ENCODE measurements at places on chromosomes 3 and 15.

DNA sequence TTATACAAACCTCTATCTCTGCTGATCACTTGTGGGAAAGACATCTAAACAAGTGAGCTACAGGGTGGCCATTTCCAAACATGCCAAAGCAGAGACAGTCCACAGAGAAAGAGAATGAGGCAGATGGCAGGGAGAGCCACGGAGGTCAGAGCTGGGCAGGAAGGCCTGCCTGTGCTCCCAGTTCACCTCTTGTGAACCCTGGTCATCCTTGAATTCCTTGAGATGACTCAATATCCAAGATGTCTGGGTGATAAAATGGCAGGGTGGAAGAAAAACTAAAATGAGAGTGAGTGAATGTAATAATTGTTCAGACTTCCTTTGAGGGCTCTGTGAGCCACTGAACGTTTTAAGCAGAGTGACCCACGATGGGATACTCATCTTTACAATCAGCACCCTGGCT, 104.8 kb downstream of the PLCH1 start:
- DNase-seq, result no peak

DNA sequence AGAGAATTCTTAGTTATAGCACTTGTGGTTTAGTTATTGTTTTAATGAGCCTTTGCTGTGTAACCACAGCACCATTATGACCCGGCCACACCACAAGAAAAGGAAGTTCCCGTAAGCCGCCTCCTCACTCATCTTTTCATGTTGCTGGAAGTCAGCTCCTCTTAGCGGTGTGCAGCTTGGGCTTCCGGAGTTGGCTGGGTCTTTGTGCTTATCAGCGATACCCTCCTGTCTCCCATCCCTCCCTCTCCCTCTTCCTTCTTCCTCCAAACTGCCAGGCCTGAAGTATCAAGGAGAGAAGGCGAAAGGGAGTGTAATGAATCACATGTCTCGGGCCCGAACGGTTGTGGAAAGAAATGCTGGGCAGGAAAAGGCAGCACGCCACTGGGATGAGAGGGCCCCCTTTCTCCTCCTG, 353.5 kb downstream of the MCTP2 start:
- DNase-seq, result peak; percentile 13

DNA sequence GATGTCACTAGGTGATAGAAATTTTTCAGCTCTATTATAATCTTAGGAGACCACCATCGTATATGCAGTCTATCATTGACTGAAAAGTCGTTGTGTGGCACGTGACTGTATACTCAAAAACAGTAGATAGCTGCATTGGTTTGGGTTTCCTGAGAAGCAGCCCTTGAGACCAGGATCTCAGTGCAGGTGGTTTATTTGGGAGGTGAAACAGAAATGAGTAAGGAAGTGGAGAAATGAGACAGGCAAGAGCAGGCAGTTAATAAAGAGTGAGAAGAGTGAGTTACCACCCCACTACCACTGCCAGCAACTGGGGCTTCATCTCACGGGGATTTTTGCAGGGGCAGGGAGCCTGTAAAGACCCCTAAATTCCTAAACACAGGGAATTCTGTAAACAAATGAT, 221.0 kb downstream of the SHQ1 start:
- no peak for DNase-seq

- DNase-seq, result no peak
These were observed 24.4 kb upstream of the CYP11A1 start for GRCh38 chr15:74391582-74392450.

- DNase-seq, result no peak
These were observed 97.1 kb upstream of the SPATA16 start for GRCh38 chr3:173238091-173238490.

- no peak for DNase-seq
These were observed 63.9 kb downstream of the MEX3B start for GRCh38 chr15:81981908-81982307.

DNA sequence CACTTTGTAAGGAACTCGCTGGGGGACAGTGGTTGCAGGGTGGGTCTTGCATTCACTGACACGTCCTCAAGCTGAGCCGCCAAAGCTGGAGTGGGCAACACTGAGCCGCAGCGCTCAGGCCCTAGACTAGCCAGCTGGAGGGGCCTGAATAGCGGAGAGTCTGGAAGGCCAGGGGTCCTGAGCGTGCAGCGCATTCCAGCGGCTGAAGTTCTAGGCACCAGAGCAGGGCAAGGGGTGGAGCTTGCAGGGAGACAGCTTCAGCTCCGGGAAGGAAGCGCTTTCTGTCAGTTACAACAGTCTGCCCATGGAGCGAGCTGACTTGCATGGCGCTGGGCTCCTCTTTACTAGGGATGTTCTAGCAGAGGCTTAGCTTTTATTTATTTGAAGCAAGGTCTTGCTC, 2.7 kb downstream of the MAP6D1 start:
- no peak for DNase-seq

- no peak for DNase-seq
These were observed 40.6 kb downstream of the DPP8 start for GRCh38 chr15:65476903-65477302.

DNA sequence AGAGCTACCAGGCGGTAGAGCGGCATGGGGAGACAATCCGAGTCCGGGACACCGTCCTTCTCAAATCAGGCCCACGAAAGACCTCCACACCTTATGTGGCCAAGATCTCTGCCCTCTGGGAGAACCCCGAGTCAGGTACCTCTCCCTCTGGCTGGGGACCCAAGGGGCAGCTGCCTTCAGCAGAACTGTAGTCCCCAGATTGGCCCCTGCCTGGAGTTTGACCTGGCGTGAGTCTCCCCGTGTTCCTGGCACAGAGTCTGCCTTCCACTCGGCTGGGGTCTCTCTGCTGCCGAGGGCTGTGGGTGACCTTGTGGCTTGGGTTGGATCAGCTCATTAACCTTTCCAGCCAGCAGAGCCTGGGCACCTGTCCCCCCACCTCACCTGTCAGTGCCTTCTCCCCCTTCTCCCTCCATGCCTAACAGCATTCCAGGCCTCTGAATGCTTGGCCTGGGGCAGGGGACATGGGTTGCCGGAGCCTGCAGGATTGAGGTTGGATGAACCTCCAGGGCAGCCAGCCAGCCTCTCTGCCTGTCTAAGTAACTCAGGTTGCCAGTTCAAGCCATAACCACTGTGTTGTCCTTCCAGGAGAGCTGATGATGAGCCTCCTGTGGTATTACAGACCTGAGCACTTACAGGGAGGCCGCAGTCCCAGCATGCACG, 6.8 kb upstream of the CHST14 start:
- DNase-seq, result no peak

GRCh38 chr15:54577476-54578250, 599.4 kb downstream of the UNC13C start:
- no peak for DNase-seq

GRCh38 chr3:38083871-38084333, 44.9 kb downstream of the DLEC1 start:
- no peak for DNase-seq

GRCh38 chr15:79923079-79923514, 26.3 kb upstream of the MTHFS start:
- peak; percentile 54 for DNase-seq

DNA sequence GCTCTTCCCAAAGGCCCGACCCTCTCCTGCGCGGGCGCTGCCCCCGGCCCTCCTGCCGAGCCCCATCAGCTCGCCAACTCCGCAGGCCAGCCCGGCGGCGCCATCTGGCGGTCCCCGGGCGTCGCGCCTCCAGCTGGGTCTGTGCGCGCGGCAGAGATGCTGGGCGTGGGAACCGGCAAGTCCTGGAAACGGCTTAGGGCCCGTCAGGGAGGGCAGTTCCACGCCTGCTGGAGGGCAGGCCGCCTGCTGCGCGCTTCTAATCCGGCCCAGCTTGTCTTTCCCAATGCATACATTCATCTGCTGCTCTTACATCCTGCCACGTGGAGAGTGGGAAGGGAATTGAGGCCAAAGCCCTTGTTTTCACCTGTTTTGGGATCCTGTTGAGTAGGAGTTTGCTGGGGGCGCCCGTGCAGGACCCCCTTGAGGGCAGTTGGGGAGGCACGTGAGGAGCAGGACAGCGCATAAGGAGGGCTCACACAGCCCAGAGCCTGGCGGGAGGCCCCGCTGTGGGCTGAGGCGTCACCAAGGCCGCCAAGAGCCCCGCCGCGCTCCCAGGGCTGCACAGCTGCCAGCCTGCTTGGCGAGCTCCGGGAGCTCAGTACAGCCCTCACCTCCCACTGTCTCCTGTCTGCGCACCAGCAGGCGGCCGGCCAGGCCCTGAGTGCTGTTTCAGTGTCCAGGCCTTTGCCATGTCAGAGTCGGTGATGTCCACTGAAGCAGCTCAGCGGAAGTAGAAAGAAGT, 165.6 kb downstream of the NSMCE3 start:
- peak; percentile 51 for DNase-seq

GRCh38 chr3:135973841-135974240, 8.3 kb downstream of the PPP2R3A start:
- no peak for DNase-seq

GRCh38 chr15:52728899-52729298, 49.7 kb upstream of the ATOSA start:
- DNase-seq, result no peak

DNA sequence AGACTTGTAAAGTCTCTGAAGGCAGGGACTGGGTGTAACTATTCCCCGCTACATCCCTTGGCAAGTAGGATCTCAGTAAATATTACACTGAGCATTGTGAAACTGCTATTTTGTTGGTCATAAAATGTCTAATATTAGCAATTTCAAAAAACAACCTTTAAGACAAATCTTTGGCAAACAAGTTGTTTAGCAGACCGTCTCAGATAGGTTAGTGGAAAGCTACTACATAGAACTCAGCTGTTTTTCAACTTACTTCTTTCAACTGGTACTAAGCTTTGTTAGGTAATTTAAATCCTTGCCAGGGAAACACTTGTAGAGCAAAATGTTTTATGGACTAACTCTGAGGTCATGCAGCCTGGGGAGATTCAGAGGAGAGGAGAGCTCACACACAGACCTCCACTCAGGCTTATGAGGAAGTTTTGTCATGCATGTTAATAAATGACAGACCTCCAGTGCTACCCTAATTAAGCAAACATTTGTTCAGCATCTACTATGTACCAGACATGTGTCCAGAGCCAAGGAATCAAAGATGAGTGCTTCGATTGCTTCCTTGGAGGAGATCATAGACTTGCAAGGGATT, 61.6 kb upstream of the STAC start:
- no peak for DNase-seq

DNA sequence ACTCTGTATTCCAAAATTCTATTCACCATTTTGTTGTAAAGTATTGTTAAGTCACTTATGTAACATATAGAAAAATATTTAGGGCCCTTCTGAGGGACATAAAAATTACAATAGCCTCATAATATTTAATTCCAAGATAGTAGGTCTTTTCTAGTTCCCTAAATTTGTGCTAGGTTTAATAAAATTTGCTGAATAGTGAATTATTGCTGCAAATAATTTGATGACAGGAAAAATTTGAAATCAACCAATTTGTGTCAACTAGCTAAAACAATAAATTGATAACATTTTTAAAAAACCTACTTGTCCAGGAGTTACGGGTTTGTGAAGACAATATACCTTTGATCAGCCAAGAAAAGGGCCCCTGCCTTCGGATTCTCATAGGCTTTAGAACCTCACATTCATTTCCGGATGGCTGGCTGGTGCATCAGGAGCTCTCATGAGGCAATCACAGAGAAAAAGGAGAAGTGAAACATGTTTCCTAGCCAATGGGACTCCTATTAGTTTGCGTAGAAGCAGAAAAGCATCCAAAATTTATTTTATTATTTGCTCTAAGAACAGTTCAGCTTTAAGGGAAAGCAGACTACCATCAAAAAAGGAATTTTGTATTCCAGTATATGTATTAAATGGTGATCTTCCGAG, 177.2 kb downstream of the LRRC3B start:
- no peak for DNase-seq

DNA sequence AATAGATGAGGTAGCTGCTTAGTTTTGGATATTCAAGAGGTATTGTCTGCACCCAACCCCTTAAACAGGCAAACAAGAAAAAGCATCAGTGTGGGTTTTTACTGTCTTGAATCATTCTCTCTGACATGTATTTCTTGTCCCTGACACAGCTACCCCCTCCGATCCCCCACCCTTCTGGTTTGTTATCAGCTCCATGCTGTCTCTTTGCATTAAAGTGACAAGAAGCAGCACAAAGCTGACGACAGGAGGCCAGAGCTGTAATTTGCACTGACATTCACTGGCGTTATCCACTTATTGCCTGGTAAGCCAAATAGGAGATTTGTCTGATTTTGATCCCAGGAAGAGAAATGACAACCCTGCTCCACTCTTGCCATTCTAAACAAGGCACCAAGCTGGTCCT, 83.3 kb upstream of the SNRK start:
- no peak for DNase-seq

DNA sequence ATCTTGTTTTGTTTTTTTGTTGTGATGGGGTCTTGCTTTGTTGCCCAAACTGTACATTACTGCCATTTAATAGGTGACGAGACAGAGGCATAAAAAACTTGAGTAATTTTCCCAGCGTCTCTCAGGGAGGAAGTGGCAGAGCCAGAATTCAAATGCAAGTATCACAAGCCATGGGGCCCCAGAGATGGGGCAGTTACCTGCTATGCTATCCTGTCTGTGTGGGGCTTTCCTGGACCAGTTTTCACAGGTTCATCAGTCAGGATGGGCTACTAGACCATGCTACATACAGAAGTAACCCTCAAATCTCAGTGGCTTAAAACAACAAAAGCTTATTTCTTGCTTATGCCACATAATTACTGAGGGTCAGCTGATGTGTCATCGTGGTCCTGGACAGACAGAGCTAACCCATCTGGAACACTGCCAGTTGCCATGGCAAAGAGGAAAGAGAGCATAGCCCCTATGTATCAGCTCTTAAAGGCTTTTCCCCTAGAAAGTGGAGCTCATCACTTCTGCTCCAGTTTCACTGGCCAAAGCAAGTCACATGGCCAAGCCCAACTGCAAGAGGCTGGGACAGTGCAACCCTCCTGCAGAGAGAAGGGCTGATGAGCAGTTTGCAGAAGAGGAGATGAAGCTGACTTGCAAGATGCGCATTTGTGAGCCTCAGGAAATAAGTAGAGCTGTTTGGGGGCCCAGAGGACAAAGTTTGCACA, 31.7 kb upstream of the SYNM start:
- no peak for DNase-seq

DNA sequence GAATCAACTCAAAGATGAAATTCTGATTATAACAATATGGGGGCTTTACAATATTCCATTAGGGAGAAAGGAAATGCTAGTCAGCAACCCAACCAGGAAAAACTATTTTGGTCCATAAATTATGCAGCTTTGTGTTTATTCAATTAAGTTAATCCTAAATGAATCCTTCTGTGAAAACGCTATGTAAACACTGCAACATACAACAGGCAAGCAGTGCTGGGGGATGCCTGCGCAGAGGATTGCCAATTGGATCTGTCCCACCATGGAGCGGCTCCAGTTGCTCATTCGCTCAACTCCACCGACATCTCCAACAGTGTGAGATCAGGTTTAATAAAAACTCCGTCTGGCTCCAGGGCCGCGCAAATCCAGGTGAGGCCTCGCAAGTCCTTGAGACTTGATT, 290.5 kb upstream of the VEPH1 start:
- no peak for DNase-seq

GRCh38 chr3:183754052-183754451, 56.5 kb downstream of the YEATS2 start:
- no peak for DNase-seq

- no peak for DNase-seq
These were observed 71.1 kb downstream of the MRPL46 start for GRCh38 chr15:88395872-88396781.

- no peak for DNase-seq
These were observed 270.7 kb upstream of the SLITRK3 start for GRCh38 chr3:165466856-165467255.

Measured in stimulated activated CD4-positive, alpha-beta T cell treated with anti-CD3 and anti-CD28 coated beads, Interleukin-1b, Interleukin-23, amount 100 ng/mL, for 4 hours (primary cell).